ENCODE measurements at places on chromosomes 7 and 10.

DNA sequence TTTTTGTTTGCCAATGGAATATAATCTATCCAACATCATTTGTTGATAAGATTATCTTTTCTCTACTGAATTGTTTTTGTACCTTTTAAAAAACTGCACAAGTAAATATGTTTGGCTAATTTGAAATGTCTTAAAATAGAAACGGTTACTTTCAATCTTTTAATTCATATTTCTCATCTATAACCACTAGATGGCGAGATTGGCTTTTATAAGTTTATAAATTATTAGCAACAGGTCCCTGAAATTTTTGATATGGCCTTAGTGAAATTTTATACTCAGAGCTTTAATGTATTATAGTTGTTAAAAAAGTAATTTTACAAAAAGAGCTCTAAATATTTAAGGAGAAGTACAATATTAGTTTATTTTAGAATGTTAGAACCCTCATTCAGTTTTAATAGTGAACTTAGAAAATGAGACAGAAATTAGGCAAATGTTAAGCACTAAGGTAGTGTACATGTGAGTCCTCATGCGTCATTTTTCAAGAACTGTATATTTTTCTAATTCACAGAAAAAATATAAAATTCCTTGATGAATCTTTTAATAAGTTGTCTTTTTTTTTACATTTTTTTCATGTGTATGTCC is 592.5 kb downstream of the ARL4A start:
- no peak for DNase-seq

DNA sequence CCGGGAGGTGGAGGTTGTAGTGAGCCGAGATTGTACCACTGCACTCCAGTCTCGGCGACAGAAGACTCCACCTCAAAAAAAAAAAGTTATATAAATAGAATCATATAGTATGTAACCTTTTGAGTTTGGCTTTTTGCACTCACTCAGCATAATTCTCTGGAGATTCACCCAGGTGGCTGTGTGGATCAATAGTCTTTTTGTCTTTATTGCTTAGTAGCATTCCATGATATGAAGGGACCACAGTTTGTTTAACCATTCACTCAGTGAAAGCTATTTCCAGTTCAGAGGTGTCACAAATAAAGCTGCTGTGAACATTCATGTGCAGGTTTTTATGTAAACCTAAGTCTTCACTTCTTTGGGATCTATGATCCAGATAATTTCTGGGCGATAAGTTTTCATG is 167.7 kb downstream of the PKD1L1 start:
- no peak for DNase-seq

GRCh38 chr10:60798031-60798430 is 19.8 kb downstream of the CDK1 start:
- no peak for DNase-seq

- DNase-seq: no peak
These were observed 267.1 kb downstream of the PRPF18 start for GRCh38 chr10:13853854-13854253.

DNA sequence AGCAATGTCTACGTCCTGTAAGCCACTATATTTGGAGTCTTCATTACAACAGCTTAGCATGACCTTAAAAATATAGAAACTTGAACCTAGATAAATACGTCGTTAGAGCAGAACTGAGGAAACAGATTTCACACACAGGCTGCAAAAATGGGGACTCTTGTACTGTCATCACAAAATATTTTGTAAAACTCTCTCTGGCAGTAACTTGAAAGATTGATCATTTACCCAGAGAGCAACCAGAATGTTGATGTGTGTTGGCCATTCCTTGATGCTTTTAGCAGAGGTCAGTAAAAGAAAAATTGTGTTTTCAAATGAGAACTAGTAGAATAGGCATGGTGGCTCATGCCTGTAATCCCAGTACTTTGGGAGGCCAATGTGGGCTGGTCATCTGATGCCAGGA is 14.5 kb upstream of the PON1 start:
- DNase-seq: no peak

GRCh38 chr7:74579800-74580685 is 77.5 kb upstream of the GTF2I start:
- DNase-seq: no peak

- DNase-seq: no peak
These were observed 69.2 kb downstream of the PODXL start for GRCh38 chr7:131487217-131487616.

GRCh38 chr7:120421151-120421651 is 148.2 kb downstream of the KCND2 start:
- no peak for DNase-seq

- DNase-seq: peak; percentile 48
These were observed 671 bp upstream of the ATAD1 start for GRCh38 chr10:87818505-87819288.

DNA sequence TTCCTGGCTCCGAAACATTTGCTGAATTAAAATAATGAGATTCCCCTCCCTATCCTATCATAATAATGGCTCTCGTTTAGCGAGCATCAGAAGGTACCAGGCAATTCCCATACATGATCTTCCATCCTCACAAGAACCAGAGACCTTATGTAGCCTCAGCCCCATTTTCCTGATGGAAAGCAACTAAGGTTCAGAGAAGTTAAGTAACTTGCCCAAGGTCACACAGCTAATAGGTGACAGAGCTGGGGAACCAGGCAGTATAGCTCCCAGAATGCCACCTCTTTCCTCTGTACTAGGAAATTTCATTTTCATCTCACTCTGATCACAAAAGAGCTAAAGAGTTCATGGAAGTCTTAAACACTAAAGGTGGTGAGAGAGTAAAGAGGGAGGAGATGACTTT is 2.4 kb downstream of the SLIT1 start:
- DNase-seq: no peak

GRCh38 chr10:102635377-102635776 is 8.9 kb upstream of the TRIM8 start:
- no peak for DNase-seq

GRCh38 chr7:148084138-148084537 is 506.4 kb upstream of the C7orf33 start:
- no peak for DNase-seq

DNA sequence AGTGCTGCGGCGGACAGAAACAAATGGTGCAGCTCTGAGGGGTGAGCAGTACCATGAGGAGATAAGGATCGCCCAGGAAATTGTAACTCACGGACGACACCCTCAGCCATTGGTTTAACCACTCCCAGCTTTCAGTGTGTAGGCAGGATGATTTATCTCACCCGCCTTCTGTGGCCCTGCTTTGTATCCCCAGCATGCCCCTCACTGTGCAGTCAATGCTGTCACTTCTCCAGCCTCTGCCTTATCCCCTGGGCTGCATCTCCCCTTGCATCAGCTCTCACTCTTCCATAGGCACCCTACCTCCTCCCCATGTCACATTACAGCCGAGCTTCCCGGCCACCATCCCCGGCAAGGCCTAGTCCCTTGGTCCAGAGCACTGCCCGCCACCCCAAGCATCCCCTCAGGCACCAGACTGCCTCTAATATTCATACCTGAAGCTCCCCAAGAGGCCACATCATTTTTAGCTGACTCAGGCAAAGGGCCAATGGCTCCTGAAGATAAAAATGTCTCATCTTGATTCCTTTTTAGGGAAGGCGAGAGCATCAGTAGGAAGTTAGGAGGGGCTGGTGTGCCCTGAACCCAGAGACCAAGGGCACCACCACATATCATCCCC is 77.1 kb downstream of the CARD11 start:
- DNase-seq: no peak

- DNase-seq: no peak
These were observed 12.0 kb upstream of the RHOBTB1 start for GRCh38 chr10:60955957-60956425.

GRCh38 chr7:37206192-37206591 is 242.5 kb downstream of the ELMO1 start:
- DNase-seq: no peak

GRCh38 chr7:37467002-37467401 is 18.3 kb upstream of the ELMO1 start:
- no peak for DNase-seq

DNA sequence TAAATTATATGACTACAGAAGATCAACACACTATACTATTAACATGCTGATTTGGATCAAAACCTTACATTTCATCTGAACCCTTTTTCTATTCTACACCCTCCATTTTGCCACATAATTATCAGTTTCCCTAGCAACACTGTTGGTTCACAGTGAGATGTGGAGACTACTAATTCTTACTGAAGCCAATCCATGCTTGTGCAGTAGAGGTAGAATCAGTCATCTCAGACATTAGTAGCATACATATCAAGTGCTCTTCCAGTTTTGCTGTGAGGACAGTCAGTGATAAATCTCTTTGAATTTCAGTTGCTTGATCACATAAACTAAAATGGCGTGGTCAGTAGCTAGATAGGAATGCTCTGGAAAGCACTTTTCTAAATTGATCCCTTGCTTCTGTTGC is 70.3 kb downstream of the PON1 start:
- no peak for DNase-seq

- no peak for DNase-seq
These were observed 414.7 kb upstream of the NRP1 start for GRCh38 chr10:33749067-33749735.

GRCh38 chr7:111878785-111879184 is 316.5 kb upstream of the IMMP2L start:
- no peak for DNase-seq

GRCh38 chr7:31741852-31742251 is 54.8 kb downstream of the PPP1R17 start:
- DNase-seq: no peak

- no peak for DNase-seq
These were observed 355.3 kb upstream of the NPVF start for GRCh38 chr7:25583621-25584020.

All from stimulated activated CD8-positive, alpha-beta memory T cell treated with anti-CD3 and anti-CD28 coated beads, Interleukin-4, amount 100 ng/mL, for 4 hours (primary cell).